ENCODE measurements at places on chromosomes 5 and 9.

- no peak for DNase-seq
These were observed 1366.8 kb downstream of the EFNA5 start for GRCh38 chr5:106303911-106304310.

- DNase-seq, result no peak
These were observed 93.9 kb downstream of the GPBP1 start for GRCh38 chr5:57267805-57268204.

GRCh38 chr5:76471406-76471805 lies 68.3 kb downstream of the IQGAP2 start:
- DNase-seq, result no peak

- DNase-seq, result no peak
These were observed 1905.1 kb downstream of the MAT2B start for GRCh38 chr5:165410476-165410875.

GRCh38 chr5:63170486-63170885 lies 591.9 kb downstream of the LRRC70 start:
- DNase-seq, result no peak

GRCh38 chr9:9612755-9613154 lies 1000.0 kb downstream of the PTPRD start:
- no peak for DNase-seq

DNA sequence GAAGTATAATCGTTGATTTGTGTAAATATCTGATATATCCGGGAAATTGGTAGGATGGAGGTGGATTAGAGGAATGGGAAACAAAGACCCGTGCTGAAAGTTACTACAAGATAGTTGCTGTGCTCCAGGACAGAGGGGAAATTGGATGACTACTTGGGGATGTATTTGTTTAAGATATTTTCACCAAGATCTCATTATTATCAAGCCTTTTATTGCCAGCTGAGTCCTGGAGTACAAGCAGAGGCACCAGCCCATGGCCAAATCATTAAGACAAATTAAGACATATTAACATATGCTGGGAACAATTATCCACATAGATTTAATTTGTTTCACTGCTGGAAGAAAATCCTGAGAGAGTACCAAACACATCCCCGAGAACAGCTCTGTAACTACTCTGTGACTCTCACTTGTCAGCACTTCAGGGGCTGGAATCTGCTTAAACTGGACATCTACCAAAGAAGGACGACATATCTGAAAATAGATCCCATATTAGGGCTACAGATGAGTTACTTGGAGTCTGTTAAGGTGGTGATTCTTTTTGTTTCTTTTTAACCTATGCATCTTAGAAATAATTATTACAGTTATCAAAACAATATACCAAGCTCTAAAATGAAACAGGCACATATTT lies 68.2 kb downstream of the SLC1A1 start:
- no peak for DNase-seq

DNA sequence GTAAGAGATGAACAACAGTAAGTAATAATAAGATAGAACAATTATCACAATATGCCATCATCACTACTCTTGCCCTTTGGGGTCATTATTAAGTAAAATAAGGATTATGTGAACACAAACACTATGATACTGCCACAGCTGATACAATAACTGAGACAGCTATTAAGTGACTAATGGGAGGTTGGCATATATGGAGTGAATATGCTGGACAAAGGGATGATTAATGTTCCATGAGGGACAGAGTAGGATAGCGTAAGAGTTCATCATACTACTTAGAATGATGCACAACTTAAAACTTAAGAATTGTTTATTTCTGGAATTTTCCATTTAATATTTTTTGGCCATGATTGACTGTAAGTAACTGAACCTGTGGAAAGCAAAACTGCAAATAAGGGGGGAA lies 16.6 kb downstream of the POU5F2 start:
- DNase-seq, result no peak

DNA sequence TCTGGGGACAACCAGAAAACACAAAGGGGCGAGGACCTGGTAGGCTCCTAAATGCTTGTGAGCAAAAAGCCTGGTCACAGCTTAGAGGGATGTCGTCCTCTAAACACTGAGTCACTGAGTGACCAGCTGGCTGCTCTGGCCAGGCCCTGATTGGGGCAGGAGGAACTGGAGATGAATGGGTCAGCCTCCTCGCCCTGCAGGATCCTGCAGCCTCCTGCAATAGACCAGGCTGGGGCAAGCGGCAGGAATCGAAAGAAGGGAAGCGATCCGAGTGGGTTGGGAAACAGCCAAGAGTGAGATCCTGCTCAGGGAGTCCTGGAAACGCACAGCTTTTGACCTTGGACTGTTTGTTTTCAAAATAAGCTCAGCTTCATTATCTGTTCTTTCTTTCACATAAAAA lies 34.1 kb upstream of the MSX2 start:
- DNase-seq, result no peak
